ENCODE measurements at places on chromosomes 4 and X.

- DNase-seq = peak; percentile 35
Measured at GRCh38 chrX:119488749-119489148, 20.5 kb downstream of the SLC25A5 start.

DNA sequence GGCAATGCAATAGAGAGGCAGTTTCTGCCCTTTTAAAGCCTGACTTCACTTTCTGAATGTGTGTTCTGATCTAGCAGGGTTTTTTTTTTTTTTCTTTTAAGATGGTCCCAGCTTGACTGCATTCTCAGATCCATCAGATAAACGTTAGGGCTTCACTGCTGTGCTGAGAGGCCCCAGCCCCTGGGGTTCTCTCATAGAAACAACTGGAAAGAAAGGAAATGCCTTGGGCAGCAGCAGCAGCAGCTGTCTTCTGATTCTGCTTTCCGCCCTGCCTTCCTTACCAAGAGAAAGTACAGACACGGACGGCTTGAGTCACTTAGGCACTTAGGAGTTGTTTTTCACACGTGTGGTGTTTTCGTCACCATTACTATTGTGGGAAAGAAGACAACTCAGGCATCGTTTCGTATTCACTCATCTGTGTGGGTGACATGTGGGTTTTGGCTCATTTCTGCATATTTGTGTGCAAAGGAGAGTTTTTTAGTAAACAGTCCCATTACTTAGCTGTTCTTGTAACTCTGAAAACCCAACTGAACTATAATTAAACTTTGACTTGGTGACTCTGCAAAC is 172.0 kb downstream of the PTTG2 start:
- DNase-seq = peak; percentile 67

DNA sequence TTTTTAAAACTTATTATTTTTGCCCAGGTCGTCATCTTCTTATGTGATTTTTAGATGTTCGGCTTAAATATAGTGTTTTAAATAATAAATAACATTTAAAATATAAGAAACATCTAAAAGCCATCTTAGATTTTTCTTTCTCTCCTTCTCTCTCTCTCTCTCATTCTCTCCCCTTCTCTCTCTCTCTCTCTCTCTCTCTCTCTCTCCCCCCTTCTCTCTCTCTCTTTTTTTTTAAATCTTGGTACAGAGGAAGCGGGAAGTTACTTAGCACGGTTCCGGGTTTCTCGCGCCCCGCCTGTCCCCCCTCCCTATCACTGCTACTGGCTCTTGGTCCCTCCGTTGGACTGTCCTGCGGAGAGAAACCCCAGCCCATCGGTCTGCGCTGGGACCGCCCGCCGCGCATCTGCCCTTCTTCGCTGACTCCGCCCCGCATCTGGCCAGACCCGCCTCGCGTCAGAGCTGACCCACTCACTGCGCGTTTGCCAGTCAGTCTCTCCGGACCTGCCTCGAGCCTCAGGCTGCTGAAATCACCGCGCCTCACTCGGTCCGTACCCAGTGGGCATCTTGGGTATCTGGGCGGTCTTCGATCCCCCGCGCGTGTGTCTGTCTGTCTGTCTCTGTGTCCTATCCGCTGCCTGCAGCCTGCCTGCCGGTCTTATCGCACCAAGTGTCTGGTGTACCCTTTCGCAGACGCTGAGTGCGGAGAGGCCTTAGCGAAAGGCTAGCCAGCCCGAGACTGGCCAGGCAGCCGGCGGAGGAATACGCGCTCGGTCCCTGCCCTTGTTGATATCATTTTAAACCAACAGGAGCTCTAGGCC is at the start of gene PABPC5:
TSS of gene PABPC5 (plus strand) at position 489 of the 818 bp plus-strand sequence. CDS start 739 bp downstream, outside the sequence.
- no peak for DNase-seq

DNA sequence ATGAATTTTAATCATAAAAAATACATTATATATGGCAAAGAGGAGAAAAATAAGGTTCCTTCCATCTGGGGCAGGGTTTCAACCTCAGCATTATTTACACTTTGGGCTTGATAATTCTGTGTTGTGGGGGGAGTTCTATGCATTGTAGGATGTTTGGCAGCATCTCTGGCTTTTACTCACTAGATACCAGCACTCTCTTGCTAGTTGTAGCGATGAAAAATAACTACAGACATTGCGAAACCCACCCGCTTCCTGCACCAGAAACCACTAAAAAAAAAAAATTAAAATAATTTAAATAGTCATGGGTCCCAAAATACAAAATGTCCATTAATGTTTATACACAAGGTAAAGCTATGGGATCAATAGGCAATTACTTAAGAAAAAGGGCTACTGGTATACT is 52.7 kb downstream of the PPP3CA start:
- DNase-seq = no peak

DNA sequence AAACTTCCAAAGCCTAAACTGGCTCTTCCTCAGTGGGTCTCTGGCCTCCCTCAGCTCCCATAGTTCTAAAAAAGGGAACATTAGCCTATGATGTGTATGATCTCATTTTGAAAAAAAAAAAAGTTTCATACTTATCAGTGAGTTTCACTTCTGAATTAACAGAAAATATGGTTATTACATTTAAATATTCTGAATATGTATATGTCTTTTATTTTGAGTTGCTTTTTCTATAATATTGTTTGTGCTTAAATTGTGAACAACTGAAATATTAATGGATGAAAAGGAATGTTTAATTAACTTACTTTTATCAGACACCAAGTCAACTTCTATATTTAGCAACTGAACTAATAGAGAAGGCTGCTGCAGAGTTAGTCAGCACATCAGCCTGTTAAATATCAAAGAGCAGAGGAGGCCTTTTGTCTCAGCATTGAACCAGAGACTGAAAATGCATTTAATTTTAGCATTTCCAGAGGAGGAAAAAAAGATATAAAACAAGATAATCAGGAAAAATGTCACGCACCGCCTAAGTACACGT is 20.4 kb upstream of the FHL1 start:
- DNase-seq = no peak

- DNase-seq = no peak
Measured at GRCh38 chr4:10758906-10759305, 74.3 kb upstream of the CLNK start.

GRCh38 chr4:85836588-85837438 is 361.9 kb downstream of the ARHGAP24 start:
- no peak for DNase-seq

DNA sequence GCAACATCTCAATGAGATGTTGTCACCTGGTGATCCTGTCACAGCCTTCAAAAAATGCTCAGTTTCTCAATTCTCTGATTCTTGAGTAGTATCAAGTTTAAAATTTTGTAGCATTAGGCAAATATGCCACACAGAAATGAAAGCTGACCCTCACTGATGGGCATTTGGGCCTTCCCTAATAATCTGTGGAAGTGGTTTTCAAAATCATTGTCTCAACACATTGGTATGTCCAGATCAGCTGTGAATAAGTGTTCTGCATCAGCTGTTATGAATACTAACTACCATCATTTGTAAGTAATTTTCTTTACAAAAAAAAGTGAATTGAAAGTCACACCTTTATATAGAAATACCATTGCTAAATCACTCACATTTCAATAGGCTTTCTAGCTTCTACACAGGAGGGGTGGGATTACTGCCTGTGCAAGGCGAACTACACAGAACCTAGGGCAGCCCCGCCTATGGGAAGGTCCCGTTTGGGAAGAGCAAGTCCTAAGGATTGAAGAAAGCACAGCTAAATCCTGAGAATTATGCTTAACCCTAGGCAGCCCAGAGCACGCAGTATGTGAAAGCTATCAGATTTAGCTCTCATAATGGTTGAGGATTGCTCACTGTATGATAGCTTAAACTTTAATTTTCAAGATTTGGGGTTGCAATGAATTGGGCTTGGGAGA is 73.4 kb downstream of the GPC3 start:
- DNase-seq = no peak

- no peak for DNase-seq
Measured at GRCh38 chr4:16122308-16122711, 38.5 kb upstream of the PROM1 start.

DNA sequence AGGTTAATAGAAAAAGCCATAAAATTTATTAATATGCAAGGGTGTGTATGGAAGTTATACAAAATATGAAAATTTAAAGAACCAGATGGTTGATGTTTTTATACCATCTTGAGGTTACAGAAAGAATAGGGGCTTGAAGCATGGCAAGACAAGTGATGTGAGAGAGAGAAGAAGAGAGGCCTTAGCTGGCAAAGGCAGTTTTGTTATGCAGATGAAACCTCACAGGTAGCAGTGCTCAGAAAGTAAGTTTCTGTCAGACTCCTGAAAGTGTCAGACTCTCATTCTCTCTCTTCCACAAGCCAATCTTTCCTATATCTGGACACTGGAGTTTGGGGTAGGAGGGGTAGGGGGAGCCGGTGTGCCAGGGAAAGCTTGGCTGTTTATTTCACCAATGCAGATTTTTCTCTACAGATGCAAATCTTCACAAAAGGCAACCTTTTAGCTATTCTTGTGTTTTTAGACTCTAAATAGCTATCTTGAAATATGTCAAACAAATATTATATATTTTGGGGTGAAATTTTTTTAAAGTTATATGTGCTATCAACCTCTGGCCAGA is 124.5 kb downstream of the CFAP299 start:
- no peak for DNase-seq

DNA sequence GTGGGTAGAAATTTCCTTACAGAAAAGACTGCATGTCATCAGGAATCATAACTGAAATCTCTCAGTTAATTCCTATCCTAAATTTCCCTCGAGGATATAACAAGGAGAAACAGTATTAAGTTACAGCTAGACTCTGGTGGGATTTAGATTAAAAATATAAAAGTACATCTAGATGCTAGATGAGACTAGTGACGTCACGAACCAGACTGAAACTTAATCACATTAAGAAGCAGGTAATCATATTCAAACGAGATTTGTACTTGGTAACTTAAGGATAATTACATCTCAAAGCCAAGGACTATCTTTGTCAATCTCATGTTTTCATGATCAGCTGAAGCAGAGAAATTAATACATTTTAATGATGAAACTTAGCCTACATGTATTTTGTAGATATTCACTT is 130.6 kb downstream of the MTNR1A start:
- no peak for DNase-seq

GRCh38 chr4:92381616-92382015 is 77.8 kb downstream of the GRID2 start:
- no peak for DNase-seq

DNA sequence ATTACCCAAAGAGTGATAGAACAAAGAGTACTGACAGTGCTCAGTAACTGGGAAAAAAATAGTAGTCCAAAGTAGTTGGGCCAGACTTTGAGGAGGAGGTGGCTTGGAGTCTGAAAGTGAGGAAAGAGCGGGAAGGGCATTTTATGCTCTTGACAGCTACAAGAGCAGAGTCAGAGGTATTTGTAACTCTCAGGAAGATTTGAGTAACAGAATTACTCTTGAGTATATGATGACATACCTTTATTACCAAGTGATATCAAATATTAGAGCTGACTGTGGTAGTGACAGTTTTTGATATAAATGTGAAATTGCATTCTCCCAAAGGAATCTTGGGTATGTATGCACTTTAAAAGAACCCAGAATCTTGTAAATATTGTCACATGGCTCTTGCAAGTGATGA is 2.2 kb downstream of the SLAIN2 start:
- no peak for DNase-seq

GRCh38 chr4:137678796-137679195 is 146.5 kb upstream of the PCDH18 start:
- DNase-seq = no peak

GRCh38 chr4:154560824-154561231 is 2.0 kb upstream of the FGB start:
- no peak for DNase-seq

DNA sequence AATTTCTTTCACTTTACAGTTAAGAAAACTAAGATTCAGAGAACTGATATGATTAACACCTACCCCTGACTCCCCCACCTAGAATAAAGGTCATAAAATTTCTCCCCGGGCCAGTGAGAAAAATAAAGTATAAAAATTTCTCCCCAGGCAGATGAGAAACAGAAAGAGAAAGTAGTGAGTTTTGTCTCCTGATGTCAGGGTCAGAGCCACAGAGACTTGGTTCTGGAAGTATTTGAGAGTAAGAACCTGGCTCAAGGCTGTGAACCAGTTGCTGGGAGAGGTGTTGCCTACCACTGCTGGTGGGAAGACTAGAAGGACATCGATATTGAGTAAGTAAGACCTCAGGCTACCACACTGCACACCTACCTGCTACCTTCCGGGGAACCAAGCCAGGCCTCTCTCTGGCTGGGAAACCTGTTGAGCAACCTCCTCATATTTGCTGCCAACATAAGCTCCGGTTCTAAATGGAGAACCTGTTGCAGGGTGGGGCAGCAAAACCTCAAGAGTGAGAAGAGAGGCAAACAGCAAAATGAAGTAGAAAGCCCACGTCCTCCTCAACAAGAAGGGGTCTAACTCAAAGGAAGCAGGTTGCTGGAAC is 104.2 kb upstream of the PUDP start:
- no peak for DNase-seq

- no peak for DNase-seq
Measured at GRCh38 chr4:115113506-115114106, at the start of gene NDST4. Gene NDST4 (minus strand): TSS chr4:115113620. CDS start chr4:115077036, 36,584 bp downstream.

DNA sequence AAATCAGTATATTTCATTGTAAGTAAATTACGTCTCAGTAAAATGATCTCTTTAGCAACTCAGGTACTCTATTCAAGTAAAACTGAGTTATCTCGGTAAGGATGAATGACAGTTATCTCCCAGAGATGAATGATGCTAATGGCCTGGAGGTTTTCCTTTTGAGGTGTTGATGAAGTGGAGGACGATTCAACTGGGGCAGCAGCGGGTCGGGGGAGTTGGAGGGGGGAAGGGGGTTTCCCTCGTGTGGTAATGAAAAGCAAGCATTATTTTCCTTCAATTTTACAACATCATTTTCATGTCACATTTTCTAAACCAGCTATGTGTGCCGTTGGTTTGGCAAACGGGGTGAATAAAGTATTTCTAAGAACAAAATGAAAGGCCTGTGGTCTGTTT is 92.4 kb upstream of the ATXN3L start:
- DNase-seq = no peak

DNA sequence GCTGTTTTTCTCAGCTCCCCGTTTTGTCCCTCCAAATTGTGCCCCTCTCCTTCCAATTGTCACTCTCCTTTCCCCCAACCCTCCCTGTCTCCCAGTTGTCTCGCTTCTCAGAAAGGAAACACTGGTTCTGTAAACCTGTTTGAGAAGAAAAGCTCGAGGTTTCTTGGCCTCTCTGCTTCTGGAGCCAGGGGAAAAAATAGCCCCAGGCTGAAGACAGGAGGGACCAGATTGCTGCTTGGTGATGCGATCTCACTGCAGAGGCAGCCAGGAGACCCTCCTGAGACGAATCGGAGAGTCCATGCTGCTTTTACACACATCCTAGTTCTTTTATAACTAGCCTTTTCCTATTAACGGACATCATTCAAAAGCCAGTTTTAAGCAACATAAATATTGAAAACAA is 21.2 kb downstream of the TRIML1 start:
- DNase-seq = no peak

Data from stimulated activated naive CD8-positive, alpha-beta T cell treated with anti-CD3 and anti-CD28 coated beads, Interleukin-15, Interleukin-2, amounts not matched to agents 100 U/mL and 50 U/mL, for 24 hours (primary cell).